ENCODE measurements at places on chromosomes 12 and 14. TPM values are rescaled to one million over a fixed set of nuclear protein-coding genes. Genes with fewer than 3 reads are reported as not detected.

DNA sequence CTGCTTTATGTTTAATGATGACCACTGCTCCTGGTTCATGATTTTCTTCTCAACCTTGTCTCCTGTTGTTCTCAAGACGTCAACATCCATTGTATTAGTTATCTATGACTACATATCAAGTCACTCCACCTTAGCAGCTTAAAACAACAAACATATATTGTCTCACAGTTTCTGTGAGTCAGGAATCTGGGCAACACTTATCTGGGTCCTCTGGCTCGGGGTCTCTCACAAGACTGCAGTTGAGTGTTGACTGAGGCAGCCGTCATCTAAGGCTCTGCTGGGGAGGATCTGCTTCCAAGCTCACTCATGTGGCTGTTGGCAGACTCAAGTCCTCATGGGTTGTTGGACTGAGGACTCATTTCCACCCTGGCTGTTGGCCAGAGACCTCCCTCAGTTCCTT, 27.3 kb upstream of the FRS2 start:
- DNase-seq = peak; percentile 91

- no peak for DNase-seq
Observed at GRCh38 chr12:107478881-107479280, 206.7 kb upstream of the PWP1 start.

DNA sequence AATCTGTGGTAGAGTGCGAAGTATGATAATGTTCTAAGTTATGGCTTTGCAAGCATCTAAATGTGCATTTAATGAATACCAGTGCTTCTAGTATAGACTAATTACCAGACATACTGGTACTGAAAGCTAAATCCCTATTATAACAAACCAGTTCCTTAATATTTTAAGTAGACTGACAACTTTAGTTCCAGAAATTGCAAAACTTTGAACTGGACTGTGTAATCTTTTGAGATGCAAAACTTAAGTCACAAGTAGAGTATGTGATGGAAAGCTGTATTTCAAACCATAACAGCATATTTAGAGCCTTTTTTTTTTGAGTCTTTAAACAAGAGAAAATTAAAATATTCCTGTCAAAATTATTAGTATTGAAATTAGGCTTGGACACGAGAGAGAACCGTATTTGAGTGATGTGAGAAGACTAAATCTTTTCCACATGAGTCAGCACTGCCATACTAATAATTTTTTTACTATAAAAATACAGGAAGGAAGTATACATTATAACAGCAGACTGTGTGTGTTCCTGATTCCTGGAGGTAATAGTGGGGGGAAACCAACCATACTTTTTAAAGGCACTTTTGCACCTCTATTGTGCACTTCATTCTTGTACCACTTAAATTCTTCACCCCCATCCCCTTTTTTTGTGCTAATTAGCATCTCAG, 45.5 kb downstream of the PPM1A start:
- peak; percentile 9 for DNase-seq

- no peak for DNase-seq
Observed at GRCh38 chr14:57988445-57988844, 122.6 kb upstream of the SLC35F4 start.

- no peak for DNase-seq
Observed at GRCh38 chr12:52788876-52789636, 6.9 kb downstream of the KRT3 start.

DNA sequence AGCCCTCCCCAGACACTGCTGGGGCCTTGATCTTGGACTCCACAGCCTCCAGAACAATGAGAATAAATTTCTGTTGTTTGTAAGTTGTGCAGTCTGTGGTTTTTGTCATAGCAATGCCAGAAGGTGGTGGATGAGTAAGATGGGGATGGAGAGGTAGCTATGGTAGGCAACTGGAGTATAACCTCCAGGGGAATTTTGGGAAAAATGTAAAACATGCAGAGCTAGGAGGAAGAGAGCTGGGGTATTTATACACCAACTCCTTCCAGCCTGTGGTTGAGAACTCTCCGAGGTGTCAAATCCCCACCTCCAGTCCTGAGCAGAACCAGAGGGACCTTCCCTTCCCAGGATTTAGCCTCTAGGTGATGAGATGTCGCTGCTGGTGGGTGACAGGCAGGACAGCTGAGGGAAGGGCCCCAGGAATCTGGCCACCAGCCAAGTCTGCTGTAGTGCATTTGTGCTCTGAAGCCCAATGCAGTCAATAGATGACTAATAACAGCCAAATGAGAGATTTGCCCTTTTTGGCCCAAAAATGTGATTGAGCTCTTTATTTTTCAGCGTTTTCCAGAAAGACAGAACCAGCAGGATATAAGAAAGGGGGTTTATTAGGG, 19.1 kb upstream of the CEP170B start:
- DNase-seq = no peak

- no peak for DNase-seq
Observed at GRCh38 chr14:95491936-95492608, 24.4 kb downstream of the SYNE3 start.

DNA sequence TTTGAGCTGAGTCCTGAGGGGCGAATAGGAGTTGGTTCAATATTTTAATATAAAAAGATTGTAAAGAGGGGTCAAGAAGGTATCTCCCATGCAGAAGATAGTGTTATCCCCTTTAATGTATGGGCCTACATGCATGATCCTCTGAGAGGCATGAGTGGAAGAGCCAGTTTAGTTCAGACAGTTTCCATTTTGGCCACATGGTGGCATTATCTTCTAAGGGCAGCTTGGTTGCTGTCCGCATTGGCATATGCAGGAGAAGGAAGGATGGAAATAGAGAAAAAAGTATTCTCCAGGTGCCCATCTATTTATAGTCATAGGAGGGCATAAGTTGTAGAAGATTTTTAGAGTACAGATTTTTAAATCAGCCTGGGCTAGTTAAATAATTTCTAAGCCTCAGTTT, 5.4 kb downstream of the SAMD4A start:
- peak; percentile 58 for DNase-seq

GRCh38 chr14:81172353-81172752, 48.4 kb downstream of the GTF2A1 start:
- no peak for DNase-seq

- peak; percentile 80 for DNase-seq
Observed at GRCh38 chr14:103121846-103122584, 1.2 kb upstream of the TNFAIP2 start.

- no peak for DNase-seq
Observed at GRCh38 chr12:55955344-55955743, 10.5 kb downstream of the PMEL start.

GRCh38 chr12:125015680-125016310, 22.4 kb downstream of the BRI3BP start:
- DNase-seq = peak; percentile 78

DNA sequence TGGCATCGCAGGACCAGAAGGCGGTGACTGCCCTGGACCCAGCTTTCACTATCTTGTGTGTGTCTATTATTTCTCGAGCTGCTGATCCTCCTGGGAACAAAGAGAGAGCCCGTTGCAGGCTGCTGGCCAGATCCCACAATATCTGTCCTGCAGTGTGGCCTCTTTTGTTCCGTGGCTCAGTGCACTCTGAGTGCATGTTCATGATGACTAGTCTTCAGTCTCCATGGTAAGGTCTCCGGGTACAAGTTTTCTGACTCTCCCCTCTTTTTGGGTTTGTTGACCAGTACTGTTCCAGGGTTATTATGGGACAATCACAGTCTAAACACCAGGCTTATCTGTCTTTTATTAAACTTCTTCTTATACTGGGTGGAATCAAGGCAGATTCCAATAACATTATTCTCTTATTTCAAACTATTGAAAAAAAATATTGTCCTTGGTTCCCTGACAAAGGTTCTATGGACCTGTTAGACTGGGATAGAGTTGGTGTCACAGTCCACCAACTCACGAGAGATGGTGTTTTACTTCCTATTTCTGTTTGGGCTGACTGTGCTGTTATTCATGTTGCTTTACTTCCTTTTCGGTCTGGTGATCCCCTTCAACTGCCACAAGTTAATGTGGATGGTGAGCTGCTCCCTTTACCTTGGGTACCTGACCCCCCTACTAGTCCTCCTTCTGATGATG, 192.9 kb upstream of the ALG10B start:
- DNase-seq = no peak

- no peak for DNase-seq
Observed at GRCh38 chr12:29694002-29694401, 89.7 kb downstream of the TMTC1 start.

DNA sequence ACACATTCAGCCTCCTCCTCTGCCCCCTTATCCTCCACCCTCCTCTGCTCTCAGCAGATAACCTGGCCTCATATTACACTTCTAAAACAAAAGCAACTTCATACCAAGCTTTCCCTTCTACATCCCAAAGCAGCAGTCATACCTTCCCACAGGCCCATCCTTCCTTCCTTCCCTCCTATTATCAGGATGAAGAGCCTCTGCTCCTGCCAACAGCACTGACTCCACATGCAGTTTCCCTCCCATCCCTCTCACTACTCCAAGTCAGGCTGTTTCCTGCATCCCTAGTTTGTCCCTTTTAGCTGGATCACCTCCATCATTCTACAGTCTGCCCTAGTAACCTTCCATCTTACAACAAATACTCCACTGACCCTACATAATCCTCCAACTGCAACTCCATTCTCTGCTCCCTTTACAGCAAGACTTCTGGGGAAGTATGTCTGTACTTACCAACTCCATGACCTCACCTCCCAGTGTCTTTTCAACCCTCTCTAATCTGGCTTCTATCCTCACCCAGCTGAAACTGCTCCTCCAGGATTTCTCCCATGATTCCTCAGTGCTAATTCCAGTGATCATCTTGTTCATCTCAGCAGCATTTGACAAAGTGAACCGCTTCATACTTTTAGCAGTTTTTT, 4.9 kb upstream of the YEATS4 start:
- no peak for DNase-seq

GRCh38 chr12:66573605-66574004, 105.3 kb downstream of the GRIP1 start:
- no peak for DNase-seq

Gene PRPH
- 0.50 TPM for total RNA-seq

Gene CD163
- 0.26 TPM for total RNA-seq

Gene IL22
- total RNA-seq = not detected

Gene FAM216A
- total RNA-seq = 14.9 TPM

Gene C12orf75
- 40.6 TPM for total RNA-seq

Gene SERPINA3
- 7.2 TPM for total RNA-seq

Gene KRT83
- not detected for total RNA-seq

Gene TCL1A
- not detected for total RNA-seq
